Astrocyte of the hippocampus (primary cell): ENCODE measurements at places on chromosomes 2 and 18.

- DNase-seq, result peak; percentile 92
Measured at GRCh38 chr2:236659758-236660150, 90.1 kb downstream of the ACKR3 start.

DNA sequence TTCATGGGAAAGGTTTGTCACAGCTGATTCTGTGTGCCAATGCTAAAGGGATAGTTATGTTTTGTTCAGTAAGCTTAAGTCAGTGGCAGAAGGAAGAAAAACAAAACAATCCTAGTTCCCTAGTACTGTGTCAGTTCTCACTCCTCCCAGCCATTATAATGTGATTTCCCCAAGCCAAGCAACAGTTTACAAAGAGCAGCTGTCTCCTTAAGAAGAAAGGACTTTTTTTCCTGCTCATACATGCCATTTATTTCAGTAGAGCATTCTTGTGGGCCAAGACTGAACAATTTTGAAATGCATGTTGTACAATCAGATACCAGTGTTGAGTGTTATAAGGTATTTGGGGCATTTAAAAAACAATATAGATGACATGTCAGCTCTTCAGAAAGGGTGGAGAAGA lies 52.1 kb downstream of the NEMP2 start:
- DNase-seq, result peak; percentile 6

GRCh38 chr2:238919307-238919706 lies 71.4 kb downstream of the TWIST2 start:
- DNase-seq, result no peak

GRCh38 chr2:241030883-241031282 lies 32.5 kb downstream of the SNED1 start:
- DNase-seq, result no peak

DNA sequence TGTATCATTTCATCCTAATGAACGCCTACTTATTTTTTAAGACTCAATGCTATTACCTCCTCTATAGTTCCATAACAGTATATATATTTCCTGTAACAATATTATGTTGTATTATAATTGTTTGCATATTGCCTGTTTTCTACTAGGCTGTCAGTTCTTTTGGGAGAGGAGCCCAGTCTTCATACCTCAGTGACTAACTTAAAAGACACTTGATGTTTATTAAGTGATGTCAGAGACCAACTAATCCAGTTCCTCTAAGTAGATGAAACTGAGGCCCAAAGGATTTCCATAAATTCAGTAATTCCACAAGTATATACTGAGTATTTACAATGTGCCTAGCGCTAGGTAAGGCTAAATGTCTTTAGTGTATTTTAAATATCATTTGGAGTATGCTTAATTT lies 48.9 kb upstream of the AAK1 start:
- peak; percentile 66 for DNase-seq

DNA sequence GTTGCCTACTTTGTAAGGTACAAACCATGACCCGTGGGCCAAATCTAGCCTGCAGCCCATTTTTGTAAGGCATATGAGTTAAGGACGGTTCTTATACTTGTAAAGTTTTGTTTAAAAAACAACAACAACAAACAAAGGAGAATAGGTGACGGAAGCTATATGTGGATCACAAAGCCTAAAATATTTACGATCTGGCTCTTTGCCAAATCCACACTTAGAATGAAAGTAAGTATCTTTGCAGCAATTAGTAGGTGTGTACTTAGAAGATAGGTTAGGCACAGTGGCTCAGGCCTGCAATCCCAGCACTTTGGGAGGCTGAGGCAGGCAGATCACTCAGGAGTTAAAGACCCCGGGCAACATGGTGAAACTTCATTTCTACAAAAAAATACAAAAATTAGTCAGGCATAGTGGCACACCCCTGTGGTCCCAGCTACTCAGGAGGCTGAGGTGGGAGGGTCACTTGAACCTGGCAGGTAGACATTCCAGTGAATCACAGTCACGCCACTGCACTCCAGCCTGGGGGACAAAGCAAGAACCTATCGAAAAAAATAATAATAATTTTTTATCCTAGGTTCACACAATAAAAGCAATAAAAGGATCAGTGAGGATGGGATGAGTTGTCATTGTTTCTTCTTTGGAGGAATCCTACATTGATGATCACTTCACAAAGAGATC lies 57.8 kb upstream of the CTAGE1 start:
- DNase-seq, result no peak

- DNase-seq, result no peak
Measured at GRCh38 chr18:4906856-4907255, 290.2 kb downstream of the AKAIN1 start.

GRCh38 chr2:111686994-111687393 lies 197.0 kb downstream of the ANAPC1 start:
- no peak for DNase-seq

- no peak for DNase-seq
Measured at GRCh38 chr2:206480161-206480560, 36.8 kb downstream of the ADAM23 start.

DNA sequence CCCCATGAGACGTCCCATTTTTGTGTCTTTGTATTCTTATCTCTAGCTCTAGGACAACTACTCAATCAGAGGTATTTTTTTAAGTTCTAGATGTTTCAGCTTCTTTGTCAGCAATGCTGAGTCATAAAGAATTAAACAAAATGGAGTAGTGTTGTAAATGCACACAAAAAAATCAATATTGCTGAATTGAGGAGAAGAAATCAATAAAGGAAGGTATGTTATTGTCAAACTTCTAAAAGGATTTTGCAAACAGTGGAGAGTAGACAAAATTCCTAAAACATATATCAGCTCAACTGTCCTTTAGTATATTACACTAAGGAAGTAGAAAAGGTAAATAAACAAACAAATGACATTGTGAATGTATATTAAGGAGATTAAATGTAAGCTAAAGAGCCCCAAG lies 726.1 kb upstream of the NRXN1 start:
- DNase-seq, result no peak

GRCh38 chr2:224039770-224040440 lies 819 bp upstream of the SERPINE2 start:
- no peak for DNase-seq
